GM12892 (cell line): ENCODE measurements at places on chromosomes 7 and 10.

GRCh38 chr10:58868736-58869435, 307.6 kb upstream of the PHYHIPL start:
- DNase-seq: no peak

GRCh38 chr7:44564606-44565005, 9.1 kb downstream of the DDX56 start:
- DNase-seq: no peak

DNA sequence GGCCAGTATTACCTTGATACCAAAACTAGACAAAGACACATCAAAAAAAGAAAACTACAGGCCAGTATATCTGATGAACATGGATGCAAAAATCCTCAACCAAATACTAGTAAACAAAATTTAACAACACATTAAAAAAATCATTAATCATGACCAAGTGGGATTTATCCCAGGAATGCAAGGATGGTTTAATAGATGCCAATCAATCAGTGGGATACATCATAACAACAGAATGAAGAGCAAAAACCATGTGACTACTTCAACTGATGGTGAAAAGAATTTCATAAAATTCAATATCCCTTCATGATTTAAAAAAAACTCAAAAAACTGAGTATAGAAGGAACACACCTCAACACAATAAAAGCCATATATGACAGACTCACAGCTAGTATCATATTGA, 25.2 kb upstream of the UBN2 start:
- DNase-seq: no peak

DNA sequence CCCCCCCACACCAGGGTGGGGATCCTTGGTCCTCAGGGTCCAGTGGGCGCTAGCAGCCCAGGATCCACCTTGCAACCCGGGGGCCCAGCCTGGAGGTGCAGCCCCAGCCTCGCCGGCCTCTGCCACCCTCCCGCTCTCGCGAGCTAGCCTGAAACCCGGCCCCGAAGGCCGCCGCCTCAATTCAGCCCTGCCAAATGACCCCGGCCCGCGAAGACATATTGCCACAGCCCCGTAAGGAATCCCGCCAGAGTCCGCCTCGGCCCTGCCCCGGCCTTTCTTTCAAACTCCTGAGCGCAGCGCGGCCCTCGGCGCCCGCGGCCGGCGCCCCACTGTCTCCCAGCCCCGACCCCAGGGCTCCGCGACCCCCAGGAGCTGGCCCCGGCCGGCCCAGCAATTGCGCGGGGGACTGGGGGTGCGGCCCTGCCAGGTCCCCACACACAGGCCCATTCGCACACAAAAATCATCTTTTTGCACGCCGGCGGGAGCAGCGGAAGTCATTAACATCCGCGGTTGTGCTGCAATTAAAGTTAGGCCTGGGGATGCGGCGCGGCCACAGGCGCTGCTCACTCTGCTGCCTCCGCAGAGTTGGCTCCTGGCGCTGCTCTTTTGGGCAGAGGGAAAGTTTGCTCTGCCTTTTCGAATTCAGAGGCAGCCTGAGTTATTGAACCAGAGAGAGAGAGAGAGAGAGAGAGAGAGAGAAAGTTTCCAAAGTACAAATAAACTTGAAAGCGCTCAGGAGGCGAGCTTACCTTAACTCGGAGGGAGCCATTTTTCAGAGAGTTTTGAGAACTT, 4.0 kb downstream of the HOXA5 start:
- DNase-seq: no peak

- no peak for DNase-seq
Measured at GRCh38 chr7:80748363-80749042, 110.1 kb downstream of the CD36 start.

DNA sequence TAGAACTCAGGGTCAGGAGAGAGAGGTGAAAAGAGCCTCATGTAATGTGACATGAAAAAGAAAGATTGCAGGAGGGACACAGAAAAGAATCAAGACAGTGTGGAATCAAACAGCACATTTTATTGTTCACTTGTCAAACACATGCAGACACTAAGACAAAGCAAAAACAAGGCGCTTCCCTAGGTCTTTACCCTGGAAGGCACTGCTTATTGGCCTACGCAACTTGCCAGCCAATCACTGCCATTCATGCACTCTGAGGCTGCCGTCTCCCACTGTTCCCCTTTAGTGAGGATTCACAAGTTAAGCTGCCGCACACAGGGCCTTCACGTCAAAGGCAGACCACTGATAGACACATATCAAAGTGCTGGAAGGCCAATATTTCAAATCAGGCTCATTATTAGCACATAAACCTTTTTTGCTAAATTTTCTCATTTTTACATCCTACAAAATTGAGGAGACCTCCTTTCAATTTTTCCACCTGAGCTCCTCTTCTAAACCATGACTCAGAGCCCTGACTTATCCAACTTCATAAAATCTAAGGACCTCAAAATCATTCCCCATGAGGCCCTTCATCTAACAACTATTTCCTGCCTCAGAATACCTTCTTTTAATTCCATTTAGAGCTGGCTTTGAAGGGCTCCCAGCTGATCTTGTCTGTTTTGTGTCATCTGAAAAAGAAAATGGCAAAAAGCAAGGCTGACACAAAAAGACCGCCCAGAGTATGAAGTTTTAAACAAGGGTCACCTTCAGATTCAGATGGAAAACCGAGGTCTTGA, 149.4 kb downstream of the CHCHD3 start:
- DNase-seq: no peak

- DNase-seq: no peak
Measured at GRCh38 chr7:65219623-65220022, 154.0 kb upstream of the ZNF92 start.

- DNase-seq: no peak
Measured at GRCh38 chr7:121714559-121715303, 158.2 kb upstream of the PTPRZ1 start.

DNA sequence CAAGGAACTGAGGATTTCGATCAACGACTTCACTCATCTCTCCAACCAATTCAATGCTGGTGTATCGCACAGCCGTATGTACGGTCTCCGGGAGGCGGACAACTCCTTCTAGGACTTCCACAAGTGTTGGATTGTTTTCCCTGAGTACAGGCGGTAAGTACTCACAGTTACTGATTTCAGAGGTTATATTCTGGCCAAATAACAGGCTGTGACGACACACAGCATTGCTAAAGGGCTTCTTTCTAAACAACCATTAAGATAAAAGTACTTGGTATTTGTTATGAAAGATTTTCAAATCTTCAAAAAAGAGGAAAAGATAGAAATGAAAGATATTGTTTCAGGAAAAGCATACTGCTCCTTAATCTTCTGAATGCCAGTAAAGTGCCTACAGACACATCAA, 52.2 kb downstream of the IRF5 start:
- DNase-seq: no peak

DNA sequence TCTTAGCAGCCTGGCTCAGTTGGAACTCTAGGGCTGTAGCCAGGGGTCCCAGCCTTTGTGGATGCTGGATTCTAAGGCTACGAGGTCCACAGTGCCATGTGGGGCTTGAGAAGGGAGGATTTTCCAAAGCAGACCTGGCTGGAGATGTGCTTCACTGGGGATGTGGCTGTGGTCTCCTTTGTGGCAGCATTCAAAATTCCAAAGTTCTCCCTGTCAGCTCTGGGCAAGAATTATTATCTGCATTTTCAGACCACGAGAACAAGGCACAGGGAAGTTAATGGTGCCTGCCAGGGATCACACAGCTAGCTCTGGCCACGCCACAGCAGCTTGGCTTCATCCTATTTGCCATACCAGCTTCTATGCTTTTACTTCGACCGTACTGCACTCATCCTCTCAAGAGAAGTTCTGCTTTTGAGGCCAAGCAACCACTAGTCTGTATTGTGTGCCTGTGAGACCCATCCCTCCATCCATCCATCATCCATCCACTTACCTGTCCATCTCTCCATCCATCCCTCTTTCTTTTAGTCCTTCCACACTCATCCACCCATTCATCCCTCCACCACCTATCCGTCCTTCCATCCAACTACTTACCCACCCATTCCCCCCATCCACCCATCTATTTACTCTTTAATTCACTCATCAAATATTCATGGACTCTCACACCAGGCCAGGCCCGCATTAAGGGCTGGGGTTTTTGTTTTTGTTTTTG, 71.5 kb downstream of the ZMIZ1 start:
- DNase-seq: no peak

- DNase-seq: no peak
Measured at GRCh38 chr7:50664937-50665336, 99.7 kb upstream of the DDC start.

- DNase-seq: no peak
Measured at GRCh38 chr10:122725768-122726167, 26.1 kb upstream of the C10orf120 start.

DNA sequence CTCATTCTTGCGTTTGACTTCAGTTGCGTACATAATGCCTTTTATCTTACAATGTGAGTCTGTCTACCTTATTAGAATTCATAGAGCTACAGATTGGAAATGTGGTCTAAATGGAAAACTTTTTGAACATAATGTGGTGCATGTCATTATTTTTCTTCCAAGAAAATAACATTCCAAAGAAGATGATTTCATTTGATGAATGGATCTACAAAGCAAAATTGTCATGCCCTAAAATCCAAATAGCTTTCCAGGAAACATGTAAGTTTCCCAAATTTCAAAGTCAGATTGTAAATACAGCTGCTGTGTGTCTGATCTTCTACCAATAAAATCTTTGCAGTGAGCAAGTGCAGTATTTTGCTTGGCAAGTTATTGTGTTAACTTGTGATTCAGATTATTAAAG, 101.8 kb upstream of the FZD8 start:
- DNase-seq: no peak

DNA sequence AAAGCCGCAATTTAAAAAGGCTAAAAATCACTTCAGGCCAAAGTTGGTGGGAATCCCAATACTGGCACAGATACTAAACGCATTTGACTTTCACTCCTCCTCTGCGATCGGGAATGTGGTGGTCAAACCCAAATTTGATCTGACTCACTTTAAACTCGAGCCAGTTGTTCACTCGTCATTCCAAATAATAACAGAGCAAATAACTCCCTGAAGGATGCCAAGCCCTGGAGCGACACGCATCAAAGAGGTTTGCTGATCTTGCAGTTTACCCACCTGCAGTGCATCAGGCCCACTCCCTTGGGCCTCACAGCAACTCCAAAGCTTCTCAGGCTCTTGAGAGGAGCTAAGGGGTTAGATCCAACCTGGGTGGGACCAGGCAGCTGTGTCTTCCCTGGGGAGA, 12.2 kb downstream of the PTN start:
- no peak for DNase-seq

GRCh38 chr7:116443101-116443523, 56.4 kb upstream of the CAV2 start:
- DNase-seq: no peak

- DNase-seq: no peak
Measured at GRCh38 chr7:156423876-156424275, 216.7 kb upstream of the RNF32 start.

DNA sequence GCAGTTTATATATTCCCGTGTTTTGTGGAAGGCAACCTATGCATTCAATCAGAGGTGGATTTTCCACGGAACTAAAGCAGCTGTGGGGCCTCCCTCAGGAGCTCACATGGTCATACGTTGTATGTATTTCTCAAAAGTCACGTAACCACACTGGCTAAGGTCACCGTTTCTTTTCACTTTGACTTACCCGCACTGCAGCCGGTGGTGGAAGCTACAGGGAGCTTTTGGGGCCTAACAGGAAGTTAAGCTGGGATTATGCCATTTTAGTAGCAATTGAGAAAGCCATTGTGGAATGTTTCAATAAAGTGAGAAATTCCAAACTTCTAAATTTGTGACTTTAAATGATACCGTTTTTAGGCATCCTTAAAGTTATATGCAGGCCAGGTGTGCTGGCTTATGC, 111.2 kb upstream of the KLF6 start:
- no peak for DNase-seq

DNA sequence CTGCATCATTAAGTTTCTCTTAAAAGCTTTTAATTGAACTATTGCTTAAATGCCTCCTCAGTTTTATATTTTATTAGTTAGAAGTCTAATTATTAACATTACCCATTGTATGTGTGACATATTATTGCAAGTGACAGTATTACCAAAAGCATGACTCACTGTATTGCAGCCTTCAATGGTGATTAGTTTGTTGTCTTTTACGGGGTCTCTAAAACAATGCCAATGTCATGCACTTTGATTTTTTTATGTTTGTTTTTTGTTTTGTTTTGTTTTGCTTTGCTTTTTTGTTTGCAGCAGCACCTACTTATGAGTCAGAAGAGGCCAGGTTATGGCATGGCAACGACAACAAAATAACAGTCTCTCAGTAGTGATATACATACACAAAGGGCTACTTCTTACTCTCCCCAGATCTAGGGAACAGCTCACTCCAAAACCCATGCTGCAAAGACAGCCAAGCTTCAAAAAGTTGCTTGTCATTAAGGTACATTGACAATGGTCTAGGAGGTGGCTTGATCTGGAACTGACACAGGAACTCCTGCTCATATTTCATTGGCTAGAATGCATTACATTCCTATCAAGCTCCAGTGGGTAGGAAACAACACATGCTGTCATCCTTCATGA, 293.7 kb upstream of the POM121L12 start:
- DNase-seq: no peak

DNA sequence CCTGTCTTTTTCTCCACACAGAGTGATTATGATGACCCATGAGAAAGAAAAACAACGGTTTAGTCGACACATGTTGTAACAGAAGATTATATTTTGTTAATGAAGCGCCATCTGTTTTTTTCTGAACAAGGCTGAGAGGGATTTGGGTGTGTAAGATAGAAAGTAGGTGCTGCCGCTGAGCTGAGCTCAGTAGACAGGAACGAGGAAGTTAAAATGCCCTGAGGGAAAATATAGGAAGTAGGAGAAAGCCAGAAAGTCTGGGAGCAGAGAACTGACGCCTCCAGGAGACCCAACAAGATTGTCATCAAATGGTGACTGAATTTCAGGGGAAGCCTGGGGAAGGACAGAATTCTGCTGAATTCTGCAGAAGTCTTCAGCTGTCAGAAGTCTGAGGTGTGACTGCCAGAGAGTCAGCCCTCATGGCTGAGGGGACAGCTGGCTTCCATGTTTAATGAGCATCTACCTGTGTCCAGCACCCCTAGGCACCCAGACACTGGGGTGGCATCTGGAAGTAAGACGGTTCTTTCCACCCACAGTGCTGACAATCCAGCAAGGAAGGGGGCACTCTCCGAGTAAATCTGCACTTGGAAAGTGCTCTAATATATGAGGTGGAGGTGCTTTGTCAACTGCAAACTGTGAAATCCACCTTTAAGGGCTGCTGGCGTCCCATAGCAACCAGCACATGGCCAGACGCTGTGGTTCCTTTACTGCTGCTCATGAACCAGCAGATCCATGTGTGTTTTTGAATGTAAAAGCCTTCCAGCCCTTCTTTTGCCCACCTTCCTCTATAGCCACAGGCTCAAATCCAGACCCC, 12.5 kb upstream of the TSPAN15 start:
- DNase-seq: no peak

- no peak for DNase-seq
Measured at GRCh38 chr7:26673271-26673670, 191.1 kb downstream of the SKAP2 start.

- no peak for DNase-seq
Measured at GRCh38 chr10:11931038-11931437, 107.9 kb downstream of the PROSER2 start.

DNA sequence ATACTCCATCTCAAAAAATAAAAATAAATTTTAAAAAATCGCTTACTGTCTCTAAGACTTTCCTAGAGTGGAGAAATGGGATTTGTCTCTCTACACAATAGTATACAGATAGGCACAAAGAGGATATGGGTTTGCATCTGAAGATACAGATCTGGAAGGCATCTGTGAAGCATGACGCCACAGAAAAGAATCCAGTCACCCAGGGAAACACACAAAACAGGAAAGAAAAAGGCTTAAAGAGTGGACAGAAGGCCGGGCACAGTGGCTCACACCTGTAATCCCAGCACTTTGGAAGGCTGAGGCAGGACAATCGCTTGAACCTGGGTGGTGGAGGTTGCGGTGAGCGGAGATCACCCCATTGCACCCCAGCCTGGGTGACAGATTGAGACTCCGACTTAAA, 61.3 kb downstream of the SKIDA1 start:
- DNase-seq: no peak
